ENCODE measurements at places on chromosomes 11 and 22.

GRCh38 chr22:27420817-27421361 is 380.7 kb downstream of the MN1 start:
- peak; percentile 10 for DNase-seq

GRCh38 chr11:25902476-25902875 is 429.5 kb upstream of the ANO3 start:
- DNase-seq: no peak

DNA sequence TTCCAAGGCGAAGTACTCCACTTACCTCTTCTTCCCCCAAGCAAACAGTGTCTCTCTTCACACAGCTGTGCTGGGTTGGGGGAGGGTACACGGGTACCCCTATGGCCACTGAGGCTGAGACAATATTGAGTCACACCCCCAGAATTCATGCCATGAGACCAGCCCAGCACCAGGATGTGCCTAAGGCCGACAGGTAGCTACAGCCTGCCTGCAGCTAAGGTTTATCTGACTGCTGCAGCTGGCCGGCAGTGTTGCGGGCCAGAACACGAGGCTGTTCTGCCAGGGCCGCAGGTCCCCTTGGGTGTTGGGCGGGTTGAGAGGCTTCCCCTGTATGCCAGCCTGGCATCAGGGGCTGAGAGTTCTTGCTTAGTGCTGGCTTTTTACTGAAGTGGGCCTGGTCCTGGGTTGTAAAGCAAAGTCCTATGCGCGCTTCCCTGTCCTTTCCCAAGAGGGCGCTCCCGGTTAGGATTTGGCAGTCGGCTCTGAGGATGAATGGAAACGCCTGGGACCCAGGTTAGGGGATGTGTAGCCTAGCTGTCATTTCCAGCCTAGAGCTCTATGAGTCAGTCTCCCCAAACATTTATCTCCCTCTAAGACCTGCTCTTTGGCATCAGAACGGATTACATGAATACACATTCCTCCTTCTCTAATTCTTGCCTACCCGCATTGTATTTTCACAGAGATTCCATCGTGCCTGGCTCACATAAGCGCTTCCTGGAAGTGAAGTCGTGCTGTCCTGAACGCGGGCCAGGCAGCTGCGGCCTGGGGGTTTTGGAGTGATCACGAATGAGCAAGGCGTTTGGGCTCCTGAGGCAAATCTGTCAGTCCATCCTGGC is 7.1 kb downstream of the USP18 start:
- DNase-seq: peak; percentile 12

- no peak for DNase-seq
Observed at GRCh38 chr11:119709638-119710346, 19.2 kb downstream of the NECTIN1 start.

- no peak for DNase-seq
Observed at GRCh38 chr22:21948390-21948789, 4.3 kb downstream of the PPM1F start.

- no peak for DNase-seq
Observed at GRCh38 chr11:81787584-81788049, 946.0 kb downstream of the FAM181B start.

GRCh38 chr11:63816166-63816565 is 2.9 kb downstream of the SPINDOC start:
- no peak for DNase-seq
